ENCODE measurements at places on chromosomes 6 and 20.

DNA sequence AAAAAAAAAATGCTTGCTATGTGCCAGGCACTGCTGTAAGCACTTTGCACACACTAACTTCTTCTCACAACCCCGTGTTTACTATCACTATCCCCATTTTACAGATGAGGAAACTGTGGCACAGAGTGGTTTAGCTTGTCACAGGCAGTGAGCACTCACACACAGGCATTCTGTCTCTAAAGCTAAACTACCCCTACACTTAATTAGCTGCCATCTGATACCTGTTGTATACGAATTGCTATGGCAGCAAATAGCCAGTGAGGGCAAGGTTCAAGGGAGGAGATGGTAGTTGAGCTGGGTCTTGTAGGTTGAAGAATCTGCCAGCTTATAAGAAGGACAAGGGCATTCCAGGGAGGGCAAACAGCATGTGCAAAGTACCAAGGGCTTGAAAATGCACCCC is 5.2 kb downstream of the TNNC2 start:
- DNase-seq: no peak

GRCh38 chr6:170572704-170573466 is 11.6 kb downstream of the PDCD2 start:
- no peak for DNase-seq

DNA sequence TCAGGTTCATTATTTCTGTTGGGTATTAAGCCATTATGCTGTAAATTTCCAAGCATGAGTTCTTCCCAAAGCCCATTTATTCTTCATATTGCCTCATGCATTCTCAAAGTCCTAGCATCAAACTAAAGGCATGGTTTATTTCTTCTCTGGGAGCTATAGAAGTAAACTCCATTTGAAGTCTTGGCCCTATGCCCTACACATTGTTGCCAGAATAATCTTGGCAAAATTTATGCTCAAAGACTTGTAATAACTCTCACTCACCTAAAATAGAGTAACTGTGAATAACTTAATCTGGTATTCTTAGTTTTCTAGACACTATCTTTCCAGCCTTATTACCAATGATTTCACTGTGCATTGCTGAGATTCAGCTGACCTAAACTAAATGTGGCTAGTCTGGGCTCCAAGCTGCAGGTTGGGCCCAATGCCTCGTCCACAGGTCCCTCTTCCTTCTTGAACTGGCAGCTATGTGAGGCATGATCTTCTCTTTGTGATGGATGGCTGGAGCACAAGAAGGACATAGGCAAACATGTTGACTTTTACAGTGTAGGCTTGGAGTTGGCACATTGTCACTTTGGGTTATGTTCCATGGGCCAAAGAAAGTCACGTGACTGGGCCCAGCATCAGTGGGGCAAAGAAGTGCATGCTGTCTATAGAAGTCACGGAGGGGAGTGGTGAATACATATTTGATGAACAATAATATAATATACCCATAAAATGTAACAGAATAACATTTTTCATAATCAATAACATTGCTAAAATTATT is 39.1 kb upstream of the ANKEF1 start:
- no peak for DNase-seq

- no peak for DNase-seq
Measured at GRCh38 chr6:167698540-167698939, 128.2 kb upstream of the AFDN start.

DNA sequence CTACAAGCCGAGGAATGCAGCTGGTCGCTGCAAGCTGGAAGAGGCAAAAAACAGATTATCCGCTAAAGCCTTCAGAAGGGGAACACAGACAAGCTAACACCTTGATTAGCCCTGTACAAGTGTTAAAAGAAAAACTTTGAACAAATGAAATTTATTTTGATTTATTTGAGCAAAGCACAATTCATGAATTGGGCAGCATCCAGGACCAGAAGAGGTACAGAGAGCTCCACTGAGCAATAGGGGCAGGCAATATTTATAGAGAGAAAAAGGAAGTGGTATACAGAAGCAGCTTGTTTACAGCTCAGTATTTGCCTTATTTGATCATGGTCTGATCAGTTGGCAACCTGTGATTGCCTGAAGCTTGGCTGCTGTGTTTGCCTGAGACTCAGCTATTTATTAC is 17.6 kb downstream of the HLA-DOB start:
- no peak for DNase-seq

- DNase-seq: no peak
Measured at GRCh38 chr6:160129881-160130615, 8.4 kb downstream of the SLC22A1 start.

- no peak for DNase-seq
Measured at GRCh38 chr6:13256266-13257001, 71.9 kb downstream of the TBC1D7 start.

DNA sequence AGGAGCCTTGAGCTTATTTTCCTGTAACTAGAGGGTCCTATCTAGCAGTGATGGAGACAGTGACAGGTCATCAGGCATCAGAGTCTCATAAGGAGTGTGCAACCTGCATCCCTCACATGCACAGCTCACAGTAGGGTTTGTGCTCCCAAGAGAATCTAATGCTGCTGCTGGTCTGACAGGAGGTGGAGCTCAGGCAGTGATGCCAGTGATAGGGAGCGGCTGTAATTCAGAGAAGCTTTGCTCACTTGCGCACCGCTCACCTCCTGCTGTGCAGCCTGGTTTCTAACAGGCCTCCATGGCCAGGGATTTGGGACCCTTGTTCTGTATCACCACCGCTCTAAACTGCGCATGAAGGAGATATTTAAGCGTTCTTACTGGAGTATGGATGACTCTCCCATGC is 5.3 kb downstream of the KIF25 start:
- DNase-seq: no peak

DNA sequence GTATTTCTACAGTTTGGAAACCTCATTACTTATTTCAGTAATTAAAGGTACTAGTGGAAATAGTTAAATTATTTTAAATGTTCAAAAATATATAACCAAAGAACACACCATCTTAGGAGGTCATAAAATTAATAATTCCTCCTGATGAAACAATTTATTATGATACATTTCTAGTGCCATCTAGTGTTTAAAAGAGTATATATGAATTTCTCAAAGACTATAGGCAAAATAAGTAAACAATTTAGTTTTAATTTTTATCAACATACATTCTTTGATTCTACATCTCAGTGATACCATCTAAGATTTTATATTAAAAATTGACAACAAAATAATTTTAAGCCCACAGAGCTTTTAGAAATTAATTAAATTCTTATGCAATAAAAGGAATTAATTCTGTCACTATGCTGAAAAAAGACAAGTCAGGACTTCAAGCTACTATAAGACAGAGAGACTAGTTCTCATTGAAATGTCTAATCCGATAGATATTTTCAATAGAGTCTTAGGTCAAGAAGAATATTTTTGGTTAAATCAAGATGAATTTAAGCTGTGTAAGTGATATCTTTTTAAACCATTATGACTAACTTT is 107.8 kb upstream of the RNF217 start:
- no peak for DNase-seq

DNA sequence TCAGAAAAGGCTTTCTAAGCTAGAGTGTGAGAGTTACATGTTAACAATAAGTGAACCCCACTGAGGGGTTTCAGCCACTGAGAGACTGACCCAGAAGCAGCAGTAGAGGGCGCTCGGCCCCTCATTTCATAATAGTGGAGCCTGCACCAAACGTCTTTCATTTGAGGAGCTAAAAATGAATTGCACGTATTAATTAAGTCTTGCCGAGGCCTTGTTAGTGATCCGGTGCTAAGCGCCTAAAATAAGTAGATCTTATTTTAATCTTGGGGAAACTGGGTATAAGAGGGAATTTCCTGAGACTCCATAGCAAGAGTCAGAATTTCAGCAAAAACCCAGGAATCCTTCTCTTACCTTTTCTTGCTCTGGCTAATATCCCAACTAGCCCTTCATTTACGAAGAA is 209.7 kb downstream of the FARS2 start:
- peak; percentile 7 for DNase-seq

GRCh38 chr20:9021699-9022098 is 47.2 kb upstream of the PLCB4 start:
- DNase-seq: no peak

- no peak for DNase-seq
Measured at GRCh38 chr20:60326821-60327220, 368.6 kb downstream of the CDH26 start.

- no peak for DNase-seq
Measured at GRCh38 chr20:18857640-18858039, 44.1 kb downstream of the SCP2D1 start.

GRCh38 chr6:40500227-40500626 is 86.9 kb downstream of the LRFN2 start:
- no peak for DNase-seq

GRCh38 chr20:48697845-48698491 is 129.8 kb downstream of the PREX1 start:
- DNase-seq: no peak

DNA sequence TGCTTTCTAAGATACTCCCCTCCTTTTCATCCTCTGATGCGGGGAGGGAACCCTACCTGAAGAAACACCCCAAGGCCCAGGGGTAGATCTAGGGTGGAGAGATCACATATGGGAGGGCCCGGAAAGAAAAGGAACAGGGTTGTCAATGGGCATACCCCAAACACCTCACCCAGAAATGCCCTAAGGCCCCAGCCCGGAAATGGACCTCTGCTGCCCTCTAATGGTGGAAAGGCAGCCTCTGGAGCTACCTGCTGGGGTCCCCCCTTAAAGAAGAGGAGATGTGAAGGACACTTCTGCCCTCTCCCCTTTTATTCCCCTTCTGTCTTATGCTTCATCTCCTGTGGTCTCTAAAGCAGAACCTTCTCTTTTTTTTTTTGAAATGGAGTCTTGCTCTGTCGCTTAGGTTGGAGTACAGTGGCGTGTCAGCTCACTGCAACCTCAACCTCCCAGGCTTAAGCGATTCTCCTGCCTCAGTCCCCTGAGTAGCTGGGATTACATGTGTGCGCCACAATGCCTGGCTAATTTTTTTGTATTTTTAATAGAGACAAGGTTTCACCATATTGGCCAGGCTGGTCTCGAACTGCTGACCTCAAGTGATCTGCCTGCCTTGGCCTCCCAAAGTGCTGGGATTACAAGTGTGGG is 458 bp upstream of the ARMC12 start:
- peak; percentile 69 for DNase-seq

DNA sequence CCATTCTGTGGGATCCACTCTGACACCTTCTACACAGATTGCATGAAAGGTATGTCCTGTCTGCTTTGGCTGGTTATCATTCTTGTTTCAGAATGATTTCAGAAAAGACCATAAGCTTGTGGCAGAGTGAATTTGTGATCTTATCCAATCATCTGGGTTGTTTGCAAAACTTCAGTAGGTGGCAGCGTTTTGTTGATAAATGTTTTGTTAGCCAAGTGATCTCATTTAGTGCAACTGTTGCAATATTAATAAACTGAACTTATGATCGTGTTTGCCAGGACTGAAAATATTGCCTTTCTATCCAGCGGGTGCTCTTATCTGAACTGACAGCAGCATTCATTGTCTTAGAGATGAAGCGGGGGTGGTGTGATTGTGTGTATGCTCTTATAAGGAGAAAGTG is 613.2 kb upstream of the NOX3 start:
- DNase-seq: no peak

DNA sequence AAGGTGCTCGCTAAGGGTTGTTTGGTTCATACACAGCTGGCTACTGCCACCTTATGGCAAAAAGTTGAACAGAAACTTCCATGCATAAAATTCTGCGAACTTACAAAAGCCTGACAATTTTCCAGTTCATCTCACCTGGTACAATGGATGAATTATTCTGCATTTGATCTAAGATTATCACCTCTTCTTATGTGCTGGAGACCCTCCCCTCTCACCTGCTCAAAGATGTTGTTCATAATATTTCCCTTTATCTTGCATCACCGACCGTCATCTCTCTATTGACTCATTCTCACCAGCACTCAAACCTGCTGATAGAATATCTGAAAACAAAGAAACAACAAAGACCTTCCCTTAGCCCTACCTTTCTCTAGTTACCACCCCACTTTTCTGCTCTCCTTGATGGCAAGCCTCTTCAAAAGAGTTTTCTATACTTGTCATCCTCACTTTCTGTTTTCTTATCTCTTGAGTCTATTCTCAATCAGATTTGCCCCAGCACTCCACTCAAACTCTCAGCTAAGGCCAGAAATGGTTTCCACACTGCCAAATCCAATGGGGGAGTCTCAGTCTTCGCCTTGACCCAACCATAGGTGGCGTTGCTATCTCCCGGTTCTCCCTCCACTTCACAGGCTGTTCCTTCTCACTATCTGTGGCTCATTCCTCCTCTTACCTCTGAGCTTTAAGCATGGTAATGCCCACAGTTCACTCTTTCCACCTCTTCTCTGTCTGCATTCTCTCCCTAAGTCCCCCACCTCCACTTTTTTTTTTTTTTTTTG is 25.8 kb downstream of the SNRNP48 start:
- no peak for DNase-seq

DNA sequence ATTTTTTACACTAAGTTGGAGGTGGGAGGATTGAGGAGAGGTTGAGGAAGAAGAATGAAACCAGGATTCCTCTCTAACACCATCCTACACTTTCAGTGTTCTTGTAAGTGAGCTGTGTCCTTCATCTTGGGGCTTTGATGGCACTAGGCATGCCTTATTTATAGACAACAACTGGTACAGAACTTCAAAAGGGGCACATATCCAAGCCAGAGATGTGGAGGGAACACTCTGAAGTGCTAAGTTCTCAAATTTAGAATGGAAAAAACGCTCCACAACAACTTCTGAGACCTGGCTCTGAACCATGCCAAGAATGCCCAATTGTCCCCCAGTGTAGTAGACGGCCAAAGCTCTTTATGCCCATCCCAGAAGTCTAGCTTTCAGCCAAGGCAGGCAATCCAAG is 16.2 kb upstream of the PKHD1 start:
- no peak for DNase-seq

DNA sequence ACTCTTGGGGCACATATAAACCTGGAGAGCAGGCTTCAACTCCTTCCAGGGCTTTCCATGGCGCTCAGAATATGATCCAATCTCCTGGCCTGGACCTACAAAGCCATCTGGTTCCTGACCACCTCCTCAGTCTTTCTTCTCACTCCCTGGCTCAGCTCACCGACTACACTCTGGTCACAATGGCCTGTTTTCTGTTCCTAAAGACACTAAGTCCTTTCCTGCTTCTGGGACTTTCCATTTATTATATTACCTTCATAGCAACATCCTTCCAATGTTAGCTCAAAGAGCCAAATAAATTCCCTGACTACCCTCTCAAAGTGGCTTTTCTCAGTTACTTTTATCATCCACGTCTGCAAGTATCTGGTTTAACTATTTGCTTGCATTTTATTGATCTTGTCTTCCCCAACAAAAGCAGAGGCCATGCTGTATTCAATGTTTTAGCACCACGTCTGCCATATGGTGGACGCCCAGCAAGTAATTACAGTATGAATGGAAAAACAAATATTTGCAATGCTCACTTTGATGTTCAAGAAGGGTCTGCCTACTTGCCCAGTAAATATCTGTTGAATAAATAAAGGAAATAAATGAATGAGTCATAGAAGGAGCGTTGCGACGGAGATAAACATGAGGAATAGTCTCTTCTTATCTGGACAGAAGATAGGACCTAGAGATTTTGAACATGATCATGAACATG is 328.4 kb downstream of the ESR1 start:
- DNase-seq: no peak

DNA sequence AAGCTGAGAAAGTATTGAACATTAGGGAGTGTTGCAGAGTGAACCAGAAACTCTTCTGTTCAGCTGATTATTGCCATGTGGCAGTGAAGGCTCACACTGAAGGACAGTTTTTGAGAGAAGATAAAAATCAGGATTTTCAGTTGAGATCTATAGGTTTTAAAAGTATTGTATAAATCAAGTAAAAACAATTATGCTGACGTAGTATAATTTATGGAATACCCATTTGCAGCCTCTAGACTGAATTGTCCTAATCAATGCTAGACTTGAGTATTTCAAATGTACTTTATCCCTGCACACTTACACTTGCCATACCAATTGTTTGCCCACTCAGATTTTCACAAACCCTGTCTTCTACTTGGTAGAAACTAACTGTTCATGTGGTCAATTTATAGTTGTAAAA is 245.8 kb downstream of the FRK start:
- DNase-seq: no peak
